HCT116 (cell line): ENCODE measurements at places on chromosomes 16 and 17. TPM values are rescaled to one million over a fixed set of nuclear protein-coding genes. Genes with fewer than 3 reads are reported as not detected.

Gene MYH8
- total RNA-seq = not detected

Gene TERB1
- total RNA-seq = not detected

Gene TP53TG3F
- total RNA-seq = not detected

Gene SLFN14
- total RNA-seq = not detected

Gene EVPL
- total RNA-seq = 58.0 TPM

GRCh38 chr16:2022723-2023091 is 3.1 kb downstream of the NPW start:
- no peak for DNase-seq

DNA sequence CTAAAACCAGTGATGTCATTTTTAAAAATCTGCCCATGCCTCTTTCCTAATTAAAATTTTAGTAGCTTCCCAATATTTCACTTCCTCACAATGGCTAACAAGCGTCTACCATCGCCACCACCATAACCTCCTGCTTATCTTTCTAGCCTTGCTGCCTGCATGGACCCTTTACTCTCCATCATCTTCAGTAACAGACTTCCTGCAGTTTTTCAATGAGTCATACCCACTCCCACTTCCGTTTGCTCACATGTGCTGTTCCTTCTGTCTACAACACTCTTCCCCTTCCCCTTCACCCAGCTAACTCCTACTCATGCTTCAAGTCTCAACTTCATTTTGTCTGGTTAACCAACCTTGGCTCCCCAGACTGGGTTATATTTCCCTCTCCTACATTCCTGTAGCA is 12.8 kb upstream of the SKAP1 start:
- no peak for DNase-seq

DNA sequence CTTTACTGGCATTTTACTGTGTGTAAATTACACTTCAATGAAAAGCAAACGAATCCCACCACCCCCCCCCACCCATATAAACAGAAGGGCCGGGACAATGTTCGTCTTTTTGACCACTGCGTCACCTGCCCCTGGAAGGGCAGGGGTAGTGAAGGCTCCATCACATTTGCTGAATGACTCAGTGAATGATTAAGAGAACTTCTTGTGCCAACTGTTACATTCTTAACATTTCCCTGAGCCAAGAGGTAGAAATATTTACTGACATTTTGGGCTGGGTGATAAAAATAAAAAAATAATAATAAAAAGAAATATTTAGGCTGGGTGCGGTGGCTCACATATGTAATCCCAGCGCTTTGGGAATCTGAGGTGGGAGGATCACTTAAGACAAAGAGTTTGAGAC is 24.1 kb downstream of the C16orf96 start:
- no peak for DNase-seq

- no peak for DNase-seq
Observed at GRCh38 chr17:29557739-29558116, 9.1 kb downstream of the ABHD15 start.

DNA sequence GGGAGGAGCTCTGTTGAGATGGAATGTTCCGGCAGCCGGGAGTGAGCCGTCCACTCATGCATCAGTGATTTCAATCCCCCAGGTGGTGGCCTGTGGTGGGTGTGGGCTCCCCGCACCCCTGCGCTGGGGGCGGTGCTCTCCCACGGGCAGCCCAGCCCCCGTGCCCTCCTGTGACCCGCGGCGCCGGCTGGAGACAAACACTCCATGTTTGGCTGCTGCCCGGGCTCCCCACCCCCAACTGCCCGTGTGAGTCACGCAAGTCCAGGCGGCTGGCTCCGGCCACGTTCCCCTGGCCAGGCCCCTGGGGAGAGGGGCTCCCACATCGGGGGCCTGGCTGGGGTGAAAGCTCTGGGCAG is 29.4 kb downstream of the CACNA1H start:
- DNase-seq = no peak

- no peak for DNase-seq
Observed at GRCh38 chr17:50977487-50978159, 111.5 kb upstream of the TOB1 start.

- no peak for DNase-seq
Observed at GRCh38 chr16:56915336-56916119, 16.4 kb upstream of the HERPUD1 start.

GRCh38 chr17:50331085-50331791 is 14.7 kb upstream of the XYLT2 start:
- DNase-seq = no peak

DNA sequence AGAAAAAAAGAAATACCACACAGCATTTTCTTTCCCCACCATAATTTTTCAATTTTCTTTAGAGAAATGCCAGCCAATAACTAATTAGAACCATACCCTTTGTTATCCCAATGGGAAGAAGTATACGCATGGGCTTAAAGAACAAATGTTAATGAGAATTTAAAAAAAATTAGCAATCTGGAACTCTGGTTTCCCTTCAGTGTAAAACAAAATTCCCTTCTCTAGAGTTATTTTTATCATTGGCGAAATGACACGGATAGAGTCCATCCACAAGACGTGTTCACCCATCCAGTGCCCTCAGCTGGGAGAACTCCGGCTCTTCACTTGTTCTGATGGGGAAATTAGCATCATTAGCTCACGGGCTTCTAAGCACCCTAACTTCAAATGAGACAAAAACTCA is 3.3 kb downstream of the NXN start:
- no peak for DNase-seq

DNA sequence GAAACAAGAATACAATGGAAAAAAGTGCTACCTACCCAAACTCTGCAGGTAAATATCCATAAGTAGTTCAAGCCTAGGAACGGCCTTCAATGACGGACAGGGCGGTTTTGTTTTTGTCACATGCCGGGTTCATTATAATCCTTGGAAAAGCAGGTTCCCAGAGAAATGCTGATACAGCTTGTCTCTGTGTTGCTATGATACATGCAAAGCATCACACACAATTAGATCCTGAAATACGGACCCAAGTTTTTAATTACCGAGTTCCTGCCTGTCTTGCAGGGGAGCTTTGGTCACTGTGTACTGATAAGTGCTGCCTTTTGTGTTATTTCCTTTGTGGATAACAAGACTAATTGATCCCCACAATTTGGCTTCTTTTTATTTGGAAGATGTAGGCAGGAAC is 217.4 kb downstream of the HAPSTR1 start:
- no peak for DNase-seq

GRCh38 chr16:26665166-26665939 is 401.4 kb upstream of the C16orf82 start:
- DNase-seq = no peak

DNA sequence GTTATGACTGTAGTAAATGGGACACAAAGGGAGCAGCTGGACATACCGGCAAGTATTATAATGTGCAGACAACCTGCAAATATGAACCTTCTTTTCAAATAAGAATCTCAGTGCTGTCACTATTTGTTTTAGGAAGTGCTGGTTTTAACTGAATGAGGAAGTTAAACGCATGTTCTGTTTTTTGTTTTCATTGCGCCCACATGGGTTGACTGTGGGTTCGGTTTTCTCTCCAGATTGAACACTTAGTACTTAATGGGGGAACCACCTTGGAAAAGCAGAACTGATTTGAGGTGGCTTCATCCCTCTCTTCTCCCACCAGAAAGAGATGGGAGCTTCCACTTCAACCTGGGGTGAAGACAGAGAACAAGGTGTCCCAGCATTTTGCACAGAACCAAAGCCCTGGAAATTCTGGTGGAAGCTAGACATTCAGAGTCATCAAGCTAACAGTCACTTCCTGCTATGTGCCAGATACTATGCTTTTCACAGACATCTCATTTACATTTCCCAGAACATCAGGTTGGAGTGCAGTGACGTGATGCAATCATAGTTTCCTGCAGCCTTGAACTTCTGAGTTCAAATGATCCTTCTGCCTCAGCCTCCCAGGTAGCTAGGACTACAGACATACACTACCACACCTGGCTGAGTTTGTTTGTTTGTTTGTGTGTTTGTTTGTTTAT is 149.8 kb downstream of the CDH13 start:
- no peak for DNase-seq

DNA sequence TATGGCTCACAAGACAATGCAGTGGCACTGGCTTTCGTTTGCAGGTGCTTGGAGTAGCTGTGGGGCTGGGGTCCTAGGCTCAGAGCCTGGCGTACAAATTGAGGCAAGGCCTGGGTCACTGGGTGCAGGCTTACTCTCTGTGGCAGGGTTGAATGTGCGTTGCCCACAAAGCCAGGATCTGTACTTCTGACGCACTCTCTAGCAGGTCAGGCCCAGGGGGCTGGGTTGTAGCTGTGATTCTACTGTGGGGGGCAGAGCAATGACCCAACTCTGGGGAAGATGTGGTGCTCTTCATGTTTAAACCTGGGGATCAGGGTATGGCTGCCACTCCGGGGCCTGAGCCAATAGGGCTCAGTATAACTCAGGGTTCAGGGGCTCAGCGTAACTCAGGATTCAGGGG is 6.4 kb upstream of the PRSS21 start:
- no peak for DNase-seq

GRCh38 chr16:1677942-1678499 is at the start of gene JPT2:
Gene JPT2, plus strand, starts transcription at chr16:1678279. Its CDS starts 34 bp downstream, at chr16:1678313.
- DNase-seq = peak; percentile 95

DNA sequence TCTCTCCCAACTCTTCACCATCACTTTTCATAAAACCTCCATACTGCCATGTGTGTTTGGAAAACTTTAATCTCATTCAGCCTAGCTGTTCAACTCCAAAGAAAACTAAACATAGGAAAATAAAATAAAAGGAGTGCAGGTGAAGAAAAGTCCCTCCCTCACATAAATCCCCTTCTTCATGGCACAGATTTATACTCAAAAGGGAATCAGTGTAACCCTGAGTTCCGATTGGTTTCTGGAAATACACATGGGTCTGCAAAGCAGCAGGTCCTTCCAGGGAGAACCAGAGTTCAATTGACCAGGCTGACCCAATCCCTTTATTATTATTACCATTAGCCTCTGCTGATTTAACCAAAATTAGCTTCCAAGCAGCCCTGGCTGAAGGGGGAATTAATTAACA is 8.9 kb upstream of the HOXB2 start:
- no peak for DNase-seq

GRCh38 chr17:20053361-20053964 is 44.3 kb downstream of the SPECC1 start:
- no peak for DNase-seq

GRCh38 chr16:29807426-29808218 is 1.3 kb downstream of the MAZ start:
- DNase-seq = peak; percentile 82
